Chondrocyte (in vitro differentiated cells): ENCODE measurements at places on chromosomes 5 and 9.

DNA sequence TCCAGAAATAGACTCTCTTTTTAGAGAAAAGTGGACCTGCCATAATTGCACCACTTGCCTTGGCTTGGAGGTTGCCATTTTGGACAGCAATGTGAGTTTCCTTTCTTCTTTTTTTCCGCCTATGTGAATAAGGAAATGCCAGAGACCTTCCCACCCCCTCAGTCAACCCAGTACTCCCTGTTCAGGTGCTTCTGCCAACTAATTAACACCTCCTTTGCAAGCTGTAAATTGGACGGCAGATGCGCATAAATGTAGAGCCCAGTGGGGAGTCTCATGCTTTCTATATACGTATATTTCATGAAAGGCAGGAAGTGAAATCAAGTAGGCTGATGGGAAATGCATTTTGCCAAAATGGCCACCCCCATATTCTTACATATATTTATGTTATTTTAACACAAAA, 269.8 kb upstream of the RFX3 start:
- DNase-seq = no peak

DNA sequence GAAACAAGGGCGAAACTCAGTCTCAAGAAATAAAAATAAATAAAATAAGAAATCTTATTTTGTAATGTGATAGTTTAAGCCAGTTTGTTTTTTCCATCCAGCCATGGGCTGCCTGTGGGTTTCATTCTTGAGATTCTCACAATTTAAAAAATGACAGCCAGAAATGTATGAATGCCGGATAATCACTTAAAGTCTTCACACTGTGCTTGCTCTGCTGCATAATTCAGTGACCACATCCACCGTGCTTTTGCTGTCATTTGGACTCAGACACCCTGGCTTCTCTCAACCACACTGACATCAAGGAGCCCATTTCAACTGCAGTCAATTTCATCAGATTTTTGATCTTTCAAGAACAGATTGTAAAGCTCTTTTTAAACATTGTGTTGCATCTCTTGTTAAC, 61.0 kb upstream of the DAPK1 start:
- DNase-seq = no peak

- no peak for DNase-seq
Observed at GRCh38 chr5:4720831-4721230, 419.3 kb upstream of the ADAMTS16 start.

DNA sequence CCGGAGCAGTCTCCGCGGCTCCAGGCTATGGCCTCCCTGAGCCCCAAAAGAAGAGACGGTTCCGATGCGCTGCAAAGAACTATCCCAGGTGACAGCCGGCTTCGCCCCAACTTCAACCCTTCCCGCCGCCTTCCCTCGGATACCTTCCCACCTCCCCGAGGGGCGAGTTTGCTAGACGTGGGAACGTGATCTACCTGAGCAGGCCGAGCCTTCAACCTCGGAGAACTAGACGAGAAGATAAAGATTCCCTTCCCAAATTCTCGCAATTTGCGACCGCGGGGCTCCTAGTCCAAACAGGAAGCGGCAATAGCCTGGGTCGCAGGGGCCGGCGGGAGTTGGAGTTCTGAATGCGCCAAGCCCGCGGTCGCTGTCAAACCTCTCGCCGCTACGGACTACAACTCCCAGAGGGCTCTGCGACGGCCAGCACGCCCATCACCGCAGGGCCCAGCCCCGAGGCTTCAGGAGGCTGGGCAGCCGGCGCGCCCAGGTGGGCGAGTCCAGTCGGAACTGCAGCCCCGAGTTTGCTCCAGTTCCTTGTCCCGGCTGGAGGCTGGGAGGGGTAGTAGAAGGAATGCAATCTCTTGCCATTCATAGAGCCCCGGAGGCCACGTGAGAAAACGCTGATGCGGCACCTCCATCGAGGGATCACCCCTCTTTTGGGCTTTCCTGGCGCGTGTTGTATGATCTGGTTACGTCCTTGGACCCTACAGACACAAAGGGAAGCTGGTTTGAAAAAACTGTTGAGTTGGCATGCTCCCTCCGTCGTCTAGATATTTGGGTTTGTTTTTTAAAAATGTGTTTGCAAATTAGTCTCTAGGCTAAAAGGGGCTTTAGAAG, at the start of gene SLC38A9:
SLC38A9 (minus strand) TSS at position 302 of the 837 bp plus-strand sequence. CDS start 14,366 bp downstream, outside the sequence.
- DNase-seq = peak; percentile 97

DNA sequence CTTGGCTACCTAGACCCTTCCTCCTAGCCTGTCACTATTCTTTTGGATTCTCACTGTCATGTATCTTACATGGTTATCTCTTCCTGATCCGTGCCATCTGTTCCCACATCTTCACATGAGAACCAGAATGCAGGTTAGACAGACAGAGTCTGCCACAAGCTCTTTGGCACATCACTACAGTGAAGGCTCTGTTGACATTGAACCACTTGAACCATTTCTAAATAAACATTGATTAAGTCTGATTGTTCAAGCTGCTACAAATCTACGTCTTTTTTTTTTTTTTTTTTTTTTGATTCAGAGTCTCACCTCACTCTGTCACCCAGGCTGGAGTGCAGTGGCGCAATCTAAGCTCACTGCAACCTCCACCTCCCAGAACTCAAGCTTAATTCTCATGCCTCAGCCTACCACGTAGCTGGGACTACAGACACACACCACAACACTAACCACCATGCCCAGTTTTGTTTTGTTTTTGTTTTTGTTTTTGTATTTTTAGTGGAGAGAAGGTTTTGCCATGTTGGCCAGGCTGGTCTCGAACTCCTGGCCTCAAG, 85.1 kb upstream of the LRRTM2 start:
- no peak for DNase-seq

DNA sequence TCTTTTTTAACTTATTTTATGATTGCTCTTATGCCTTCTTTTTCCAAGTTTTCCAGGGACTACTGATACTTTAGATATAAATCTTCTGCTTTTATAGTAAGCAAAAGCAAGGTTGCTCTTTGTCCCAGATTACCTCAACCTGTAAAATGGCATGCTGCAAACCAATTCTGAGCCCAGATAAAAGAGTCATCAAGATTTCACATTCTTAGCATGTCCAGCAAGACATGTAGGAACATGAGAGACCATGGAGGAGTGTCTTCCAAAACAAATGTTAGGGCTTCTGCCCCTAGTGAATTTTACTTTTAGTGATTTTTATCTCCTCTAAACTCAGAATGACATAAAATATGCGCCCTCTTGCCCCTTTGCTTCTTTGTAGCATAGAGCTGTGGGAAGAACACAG, 7.0 kb upstream of the CDC20B start:
- DNase-seq = no peak
